ENCODE measurements at places on chromosomes 2 and 18.

- DNase-seq: no peak
These were observed 29.5 kb upstream of the ZNF396 start for GRCh38 chr18:35406666-35407065.

- no peak for DNase-seq
These were observed 96.6 kb downstream of the MEIS1 start for GRCh38 chr2:66531567-66531966.

- no peak for DNase-seq
These were observed 15.0 kb upstream of the INO80C start for GRCh38 chr18:35512761-35513160.

DNA sequence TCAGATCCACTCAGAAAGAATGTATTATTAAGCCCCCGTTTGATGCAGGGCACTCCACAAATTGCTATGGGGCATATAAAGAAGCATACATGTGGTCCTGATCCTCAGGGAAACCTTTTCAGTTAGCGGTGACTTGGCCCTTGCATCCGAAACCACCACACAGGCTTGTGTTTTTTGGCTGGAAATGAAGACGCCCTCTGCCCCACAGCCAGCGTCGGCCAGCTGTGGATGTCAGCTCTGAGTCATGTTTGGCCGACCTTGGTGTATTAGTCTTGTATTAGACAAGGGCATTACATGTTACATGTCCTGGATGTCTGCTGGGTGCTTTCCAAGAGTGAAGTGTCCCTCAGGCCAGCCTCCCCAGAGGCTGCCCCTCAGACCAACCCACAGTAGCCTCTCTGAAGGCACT lies 107.6 kb upstream of the MAP3K20 start:
- peak; percentile 40 for DNase-seq

DNA sequence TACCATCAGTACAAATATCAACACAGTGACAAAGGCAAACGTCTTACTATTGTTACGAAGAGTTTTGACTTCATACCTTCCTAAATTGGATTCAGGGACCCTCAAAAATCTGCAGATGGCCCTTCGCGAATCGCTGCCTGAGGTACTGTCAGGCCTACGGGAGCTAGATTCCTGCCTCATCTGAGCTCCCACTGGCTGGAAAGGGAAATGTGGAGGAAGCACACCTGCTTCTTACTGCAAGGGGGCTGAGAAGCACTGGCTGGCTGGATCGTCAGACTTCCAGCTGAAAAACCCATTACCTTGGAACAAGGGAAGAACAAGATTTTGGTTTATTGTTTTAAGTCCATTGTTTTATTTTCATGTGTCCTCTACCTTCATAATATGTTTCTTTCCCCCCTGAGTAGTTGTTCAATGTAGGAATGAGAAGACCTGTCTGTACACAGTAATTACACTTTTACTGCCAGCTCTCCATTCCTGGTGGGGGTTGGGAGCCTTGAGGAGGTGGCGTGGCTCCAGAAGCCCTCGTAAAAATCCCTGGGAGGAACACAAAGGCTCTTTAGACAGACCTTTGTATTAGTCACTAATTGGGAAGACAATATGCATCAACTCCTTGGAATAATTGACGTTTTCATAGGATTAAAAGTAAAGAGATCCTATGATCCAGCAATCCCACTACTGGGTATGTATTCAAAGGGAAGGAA lies 124.1 kb upstream of the NOSTRIN start:
- no peak for DNase-seq

DNA sequence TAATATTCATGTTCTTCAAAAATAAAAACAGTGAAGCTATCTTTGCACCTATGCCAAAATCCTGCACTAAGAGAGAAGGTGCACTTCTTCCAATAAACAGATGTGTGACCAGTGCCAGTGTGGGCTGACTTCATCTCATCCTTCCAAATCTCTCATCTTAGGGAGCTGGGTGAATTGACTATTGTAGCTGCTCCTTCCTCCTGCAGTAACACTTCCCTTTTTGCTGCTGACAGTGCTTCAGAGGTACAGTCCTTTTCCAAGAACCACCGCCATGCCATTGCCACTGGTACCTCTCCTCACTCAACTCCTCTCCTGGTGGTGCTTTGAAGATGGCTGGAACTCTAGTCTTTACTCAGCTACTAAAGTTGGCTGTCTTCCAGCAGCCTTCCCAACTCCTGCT lies 42.1 kb upstream of the ARHGAP25 start:
- peak; percentile 53 for DNase-seq

GRCh38 chr2:120802158-120802557 lies 66.5 kb downstream of the GLI2 start:
- DNase-seq: no peak

GRCh38 chr2:145076085-145076484 lies 556.2 kb upstream of the ZEB2 start:
- no peak for DNase-seq

All from suppressor macrophage (primary cell).